CD4-positive, alpha-beta T cell treated with Interleukin-15 for 4 hours (primary cell): ENCODE measurements at places on chromosomes 13 and 19.

DNA sequence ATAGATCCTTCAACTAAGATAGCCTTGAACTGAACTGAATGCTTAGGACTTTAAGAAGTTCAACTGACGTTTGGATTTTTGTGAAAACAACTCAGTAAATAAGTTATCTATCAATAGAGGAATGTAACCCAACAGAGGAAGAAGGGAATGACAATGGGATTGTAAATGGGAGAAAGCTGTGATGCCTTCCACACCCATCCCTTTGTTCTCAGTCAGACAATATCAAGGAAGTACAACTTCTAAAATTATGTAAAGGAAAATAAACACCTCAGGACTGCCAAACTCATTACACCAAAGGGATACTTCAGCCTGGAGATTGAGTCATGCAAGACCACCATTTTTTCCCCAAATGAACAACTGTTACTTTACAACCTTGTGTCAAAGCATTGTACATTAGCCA is 21.1 kb downstream of the CEACAM8 start:
- no peak for DNase-seq

- DNase-seq, result peak; percentile 75
These were observed 103.1 kb upstream of the ABCC4 start for GRCh38 chr13:95404141-95404882.

DNA sequence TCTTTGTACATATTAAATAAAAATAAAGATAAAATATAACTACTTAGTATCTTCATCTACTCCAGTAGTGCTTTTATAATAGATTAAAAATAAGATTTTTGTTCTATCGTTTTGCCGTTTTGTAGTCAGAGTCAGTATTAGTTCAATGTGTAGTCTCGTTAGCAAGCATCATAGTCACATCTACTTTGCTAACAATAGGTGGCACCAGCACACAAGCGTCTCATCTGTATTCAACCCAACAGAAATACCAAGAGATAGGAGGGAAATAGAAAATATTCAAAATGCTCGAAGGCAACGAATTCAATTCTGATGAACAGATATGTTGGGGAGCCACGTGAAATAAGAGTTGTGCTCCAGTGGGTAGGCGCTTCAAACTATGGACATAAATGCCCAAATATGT is 21.4 kb upstream of the MICU2 start:
- DNase-seq, result peak; percentile 6

GRCh38 chr19:38290631-38291147 is 13.4 kb upstream of the C19orf33 start:
- DNase-seq, result no peak

DNA sequence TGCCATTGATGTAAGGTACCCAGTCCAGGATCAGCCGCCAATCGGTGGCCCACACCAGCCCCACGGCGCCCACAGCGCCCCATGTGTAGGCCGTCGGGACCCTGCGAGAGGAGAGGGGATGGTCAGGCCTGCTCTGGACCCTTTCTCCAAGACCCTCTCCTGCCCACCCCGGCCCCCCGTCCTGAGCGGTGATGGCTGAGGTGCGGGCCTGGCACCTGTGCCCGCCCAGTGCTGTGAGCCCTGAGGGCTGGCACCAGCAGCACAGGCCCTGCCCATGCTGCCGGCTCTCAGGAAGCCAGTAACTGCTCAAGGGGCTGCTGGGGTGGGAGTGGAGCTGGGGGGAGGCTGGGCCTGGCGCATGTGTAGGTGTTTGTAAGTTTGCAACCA is 5.8 kb downstream of the UQCR11 start:
- DNase-seq, result no peak

DNA sequence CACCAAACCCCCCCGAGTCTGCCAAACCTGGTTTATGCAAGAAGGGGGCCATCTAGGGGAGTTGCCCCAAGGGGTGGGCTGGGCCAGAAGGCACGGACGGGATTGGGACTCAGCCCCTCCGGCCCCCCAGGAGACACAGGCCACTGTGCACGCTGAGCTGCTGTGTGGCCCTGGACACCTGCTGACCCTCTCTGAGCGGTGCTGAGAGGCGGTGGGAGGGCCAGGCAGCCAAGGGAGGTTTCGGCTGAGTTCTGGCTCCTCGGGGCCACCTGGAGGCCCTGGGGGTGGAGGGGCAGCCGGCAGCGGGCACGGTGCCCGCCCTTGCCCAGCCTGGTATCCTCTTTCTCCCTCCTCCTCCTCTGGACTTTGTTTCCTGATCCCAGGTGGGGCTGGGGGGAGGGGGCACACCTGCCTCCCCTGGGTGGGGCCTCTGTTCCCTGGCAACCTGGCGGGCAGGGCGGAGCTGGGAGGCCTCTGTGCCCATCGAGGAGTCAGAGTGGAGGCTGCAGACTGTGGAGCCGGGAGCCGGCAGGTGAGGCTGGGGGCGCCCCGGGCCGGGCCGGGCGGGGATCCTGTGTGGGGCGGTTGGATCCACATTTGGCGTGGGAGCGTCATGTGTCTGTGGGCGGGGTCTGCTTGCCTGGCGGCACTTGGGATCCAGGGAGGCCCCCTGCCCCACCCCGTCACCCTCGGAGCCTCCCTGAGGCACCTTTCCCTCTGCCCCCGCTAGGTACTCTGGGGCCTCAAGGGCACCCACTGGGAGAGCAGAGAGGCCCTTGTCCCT is at the start of gene MISP:
MISP (plus strand) TSS at position 473 of the 784 bp plus-strand sequence. CDS start 5,835 bp downstream, outside the sequence.
- DNase-seq, result no peak

DNA sequence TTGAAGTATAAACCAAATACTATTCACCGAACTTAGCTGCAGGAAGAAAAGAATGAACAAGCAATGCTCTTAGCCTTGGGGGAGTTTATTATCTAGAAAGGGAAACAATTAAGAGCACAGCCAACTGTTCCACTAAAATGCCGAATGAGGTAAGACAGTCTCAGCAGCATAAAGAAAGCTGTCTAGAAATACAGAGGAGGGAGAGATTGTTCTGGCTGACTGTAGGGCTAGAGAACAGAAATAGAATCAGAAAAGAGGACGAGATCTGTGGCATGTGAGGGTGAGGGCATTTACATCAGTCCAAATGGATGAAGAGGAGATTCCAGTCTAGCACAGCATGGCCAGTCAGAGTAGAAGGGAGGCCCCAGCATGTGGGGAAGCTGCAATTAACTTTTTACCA is 56.8 kb upstream of the TNFRSF19 start:
- no peak for DNase-seq

- DNase-seq, result no peak
These were observed 109.0 kb downstream of the TNFRSF19 start for GRCh38 chr13:23679220-23679619.

- DNase-seq, result no peak
These were observed 67.3 kb upstream of the SPRY2 start for GRCh38 chr13:80408270-80408669.

GRCh38 chr19:41627966-41628675 is 1.2 kb upstream of the CEACAM4 start:
- no peak for DNase-seq

DNA sequence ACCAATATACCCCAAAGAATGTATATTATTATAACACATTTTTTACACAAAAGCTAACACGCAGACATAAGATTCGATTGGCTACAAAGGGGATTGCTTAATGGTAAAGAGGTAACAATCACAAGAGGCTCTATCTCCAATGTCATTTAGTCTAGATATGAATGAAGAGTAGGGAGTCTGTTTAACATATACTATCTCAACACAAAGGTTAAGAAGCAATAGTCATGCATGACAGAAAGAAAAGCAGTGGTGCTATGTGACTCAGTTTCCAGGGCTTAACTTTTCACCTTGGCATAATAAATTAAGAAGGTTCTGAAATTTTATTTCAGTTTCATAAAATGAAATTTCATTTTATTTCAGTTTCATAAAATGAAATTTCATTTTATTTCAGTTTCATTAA is 33.3 kb downstream of the UFM1 start:
- no peak for DNase-seq

DNA sequence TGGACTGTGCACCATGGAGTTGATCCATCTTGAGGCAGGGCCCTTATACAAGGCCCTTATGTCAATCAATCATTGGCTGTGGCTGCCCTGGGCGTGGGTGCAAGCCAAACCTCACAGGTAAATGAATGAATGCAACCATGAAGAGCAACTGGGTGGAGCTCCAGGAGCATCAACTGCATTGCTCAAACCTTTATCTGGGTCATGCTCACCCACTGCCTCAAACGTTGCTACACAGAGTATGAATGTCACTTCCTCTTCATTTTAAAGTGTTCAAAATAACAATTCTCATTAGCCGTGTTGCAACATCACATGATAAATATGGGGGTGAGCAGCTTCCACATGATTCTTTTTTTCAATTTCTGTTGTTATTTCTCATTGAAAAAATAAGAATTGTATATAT is 6.4 kb upstream of the ZNF333 start:
- peak; percentile 16 for DNase-seq

- no peak for DNase-seq
These were observed 33.9 kb downstream of the USP12 start for GRCh38 chr13:27137759-27138158.

DNA sequence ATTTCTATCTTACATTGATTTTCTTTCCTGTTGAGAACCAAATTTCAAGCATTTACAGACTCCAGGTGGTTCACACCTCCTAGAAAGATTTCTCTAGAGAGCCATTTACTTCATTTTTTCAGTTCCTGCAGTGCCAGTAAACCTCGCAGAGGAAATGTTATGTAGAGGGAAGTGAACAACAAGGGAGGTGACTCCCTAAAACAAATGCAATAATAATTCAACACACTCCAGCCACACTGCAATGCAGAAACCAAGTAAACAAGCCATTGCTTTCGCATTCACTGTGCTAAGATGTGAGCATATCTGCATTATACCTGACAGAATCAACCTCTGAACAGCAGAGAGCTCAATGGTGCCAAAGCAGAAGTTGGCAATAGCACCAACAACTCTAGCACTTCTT is 215.1 kb downstream of the RBM26 start:
- no peak for DNase-seq

DNA sequence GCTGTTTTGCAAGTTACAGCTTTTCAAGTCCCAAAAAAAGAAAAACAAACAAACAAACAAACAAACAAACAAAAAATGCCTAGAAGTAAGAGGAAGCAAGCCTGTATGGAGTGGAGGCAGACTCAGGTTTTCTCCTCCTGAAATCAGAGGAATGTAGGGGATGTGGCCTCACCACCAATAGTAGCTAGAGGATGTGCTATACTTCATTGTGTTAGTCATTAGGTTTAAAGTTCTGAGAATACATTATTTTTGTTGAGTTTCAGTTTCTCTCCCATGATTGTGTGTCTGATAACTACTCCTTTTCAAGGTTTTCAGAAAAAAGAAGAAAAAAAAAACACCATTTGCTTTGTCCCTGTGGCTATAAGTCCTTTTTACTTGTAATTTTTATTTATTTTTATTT is 524.5 kb downstream of the GPC6 start:
- DNase-seq, result no peak

- peak; percentile 51 for DNase-seq
These were observed 31.6 kb downstream of the SYT3 start for GRCh38 chr19:50607874-50608785.

GRCh38 chr13:54347531-54347930 is 1318.9 kb downstream of the OLFM4 start:
- DNase-seq, result no peak

DNA sequence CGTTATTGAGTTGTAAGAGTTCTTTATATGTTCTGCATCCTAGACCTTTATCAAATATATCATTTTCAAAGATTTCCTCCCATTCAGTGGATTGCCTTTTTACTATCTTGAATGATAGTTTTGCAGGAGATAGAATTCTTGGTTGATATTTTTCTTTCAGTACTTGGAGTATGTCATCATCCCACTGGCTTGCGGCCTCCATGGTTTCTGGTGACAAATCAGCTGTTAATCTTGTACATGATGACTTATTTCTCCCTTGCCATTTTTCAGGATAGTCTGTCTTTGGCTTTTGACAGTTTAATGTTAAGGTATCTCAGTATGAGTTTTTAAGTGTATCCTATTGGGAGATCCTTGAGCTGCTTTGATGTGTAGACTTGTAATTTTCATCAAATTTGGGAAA is 8.5 kb downstream of the ZNF557 start:
- DNase-seq, result no peak

- DNase-seq, result no peak
These were observed 564.2 kb upstream of the MIR17HG start for GRCh38 chr13:90783273-90783672.

- DNase-seq, result no peak
These were observed 1.0 kb upstream of the ZBTB32 start for GRCh38 chr19:35703343-35703742.

DNA sequence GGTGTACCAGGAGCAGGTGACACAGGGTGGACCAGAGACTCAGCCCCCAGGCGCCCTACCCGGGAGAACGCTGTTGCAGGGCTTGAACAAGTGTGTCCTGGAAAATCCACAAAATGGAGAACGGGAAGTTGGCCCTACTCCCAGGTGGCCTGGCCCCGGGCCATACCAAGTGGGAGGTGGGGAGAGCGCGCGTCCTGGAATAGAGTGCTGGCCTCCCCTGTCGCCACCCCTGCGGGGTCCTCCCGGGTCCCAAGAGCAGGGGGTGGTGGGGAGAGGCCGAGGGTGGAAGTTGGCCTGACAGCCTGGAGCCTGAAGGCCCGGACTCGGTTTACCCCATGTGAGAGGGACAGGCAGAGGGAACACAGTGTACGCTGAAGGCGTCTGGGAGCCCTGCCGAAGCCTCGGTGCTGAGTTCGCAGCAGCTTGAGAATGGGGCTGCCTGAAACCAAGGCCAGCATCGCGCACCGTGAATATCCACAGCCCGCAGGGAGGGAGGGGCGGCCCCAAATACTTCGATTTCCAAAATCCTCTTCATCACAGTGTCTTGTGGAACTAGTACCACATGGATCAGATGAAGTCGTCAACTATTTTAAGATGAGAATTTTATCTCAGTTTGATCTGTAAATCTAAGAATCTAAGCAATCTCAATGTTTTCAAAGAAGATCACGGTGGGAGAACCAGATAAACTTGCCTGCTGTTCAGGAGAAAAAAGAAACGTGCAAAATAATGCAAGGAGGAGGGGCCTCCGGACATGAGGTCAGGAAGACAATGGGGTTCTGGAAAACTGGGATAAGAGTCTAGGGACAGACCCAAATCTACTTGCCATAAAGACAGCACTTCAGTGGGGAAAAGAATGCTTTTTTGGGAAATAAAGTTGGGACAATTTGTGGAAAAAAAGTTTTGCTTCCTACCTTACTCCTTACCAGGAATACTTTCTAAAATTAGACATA is 10.4 kb upstream of the KLF16 start:
- no peak for DNase-seq

- no peak for DNase-seq
These were observed 70.0 kb upstream of the GTF3A start for GRCh38 chr13:27354379-27354778.
